CD8-positive, alpha-beta memory T cell (primary cell): ENCODE measurements at places on chromosomes 2 and 18.

- no peaks in the 10 kb centered on the region for H3K36me3 ChIP-seq
- no peak for DNase-seq
- no peak overlapping the region for H3K4me3 ChIP-seq
- H3K27ac ChIP-seq, result no peak overlapping the region
- H3K4me1 ChIP-seq, result peaks cover 19% of the 10 kb centered on the region
Observed at GRCh38 chr18:23882616-23883276, 131.8 kb upstream of the TTC39C start.

GRCh38 chr2:68839260-68839833 is 31.9 kb downstream of the BMP10 start:
- H3K4me1 ChIP-seq, result peaks cover 8% of the 10 kb centered on the region
- no peak overlapping the region for H3K27ac ChIP-seq
- H3K27me3 ChIP-seq, result no peaks in the 10 kb centered on the region

GRCh38 chr2:5978131-5978751 is 286.1 kb downstream of the SOX11 start:
- H3K27ac ChIP-seq, result no peak overlapping the region
- no peaks in the 10 kb centered on the region for H3K4me1 ChIP-seq
- H3K27me3 ChIP-seq, result no peaks in the 10 kb centered on the region

- no peak for DNase-seq
- no peak overlapping the region for H3K27ac ChIP-seq
- no peaks in the 10 kb centered on the region for H3K4me1 ChIP-seq
- no peaks in the 10 kb centered on the region for H3K36me3 ChIP-seq
Observed at GRCh38 chr2:193505620-193506019, 1310.9 kb upstream of the TMEFF2 start.

GRCh38 chr2:203461746-203462145 is 73.4 kb downstream of the RAPH1 start:
- H3K27ac ChIP-seq, result no peak overlapping the region
- no peaks in the 10 kb centered on the region for H3K4me1 ChIP-seq
- H3K4me3 ChIP-seq, result no peak overlapping the region
- no peaks in the 10 kb centered on the region for H3K36me3 ChIP-seq

GRCh38 chr18:63787673-63788072 is 12.5 kb downstream of the SERPINB7 start:
- no peaks in the 10 kb centered on the region for H3K4me1 ChIP-seq
- H3K27me3 ChIP-seq, result no peaks in the 10 kb centered on the region
- DNase-seq, result no peak
- H3K4me3 ChIP-seq, result no peak overlapping the region

DNA sequence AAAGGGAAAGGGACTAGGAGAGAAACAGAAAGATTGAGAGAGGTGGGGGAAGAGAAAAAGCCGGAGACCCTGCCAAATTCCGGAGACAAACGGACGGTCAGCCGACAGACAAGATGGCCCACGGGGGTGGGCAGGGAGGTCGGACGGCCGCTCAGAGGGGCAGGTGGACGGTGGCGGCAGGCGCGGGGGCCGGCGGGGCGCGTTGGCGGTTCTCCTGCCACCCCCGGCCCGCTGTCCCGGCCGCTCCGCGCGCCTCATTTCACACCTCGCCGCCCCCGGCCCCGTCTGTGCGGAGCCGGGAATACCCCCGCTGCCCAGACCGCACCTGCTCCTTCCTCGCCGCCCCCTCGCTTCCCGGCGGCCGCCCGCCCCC is 935 bp downstream of the SLC30A3 start:
- no peaks in the 10 kb centered on the region for H3K36me3 ChIP-seq
- DNase-seq, result no peak
- H3K27me3 ChIP-seq, result peaks cover 44% of the 10 kb centered on the region

DNA sequence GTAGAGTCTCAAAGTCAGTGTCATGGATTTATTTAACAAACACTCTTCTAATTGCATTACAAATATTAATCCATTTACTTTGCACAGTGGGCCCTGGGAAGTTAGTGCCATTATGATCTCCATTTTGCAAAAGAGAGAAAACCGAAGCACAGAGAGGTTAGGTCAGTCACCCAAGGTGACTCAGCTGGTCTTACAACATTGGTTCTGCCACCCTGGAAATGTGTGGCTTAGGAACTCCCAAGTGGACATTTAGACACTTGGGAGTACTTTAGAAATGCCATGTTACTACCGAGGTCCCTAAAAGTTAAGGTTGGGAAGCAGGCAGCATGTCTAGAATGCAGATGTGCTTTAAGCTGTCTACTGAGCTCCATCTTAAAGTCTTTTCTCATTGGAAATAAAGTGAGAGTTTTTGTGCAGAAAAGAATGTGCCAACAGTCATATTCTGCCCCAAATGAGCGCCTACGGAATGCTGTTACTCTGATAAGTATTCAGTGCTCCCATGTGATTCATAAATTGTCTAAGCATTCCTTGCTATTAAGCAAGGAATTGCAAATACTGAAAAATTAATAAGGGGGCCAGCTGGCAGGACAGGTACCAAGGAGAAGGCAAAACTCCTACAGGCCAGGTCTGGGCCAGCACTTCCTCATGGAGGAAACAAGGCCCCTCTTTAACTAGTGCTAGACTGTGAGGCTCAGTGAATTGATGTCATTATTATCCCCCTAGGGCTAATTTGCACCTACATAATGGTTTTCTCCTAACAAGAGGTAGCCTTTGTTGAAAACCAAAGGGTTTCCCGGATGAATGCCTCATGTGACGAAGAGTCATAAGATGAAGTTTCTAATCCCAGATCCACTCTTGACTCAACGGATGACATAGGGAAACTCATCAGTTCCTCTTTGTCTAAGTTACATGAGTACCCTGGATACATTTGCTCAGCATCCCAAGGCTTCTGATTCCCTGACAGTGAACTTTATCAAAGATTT is 16.3 kb downstream of the NRP2 start:
- H3K4me1 ChIP-seq, result no peaks in the 10 kb centered on the region
- H3K4me3 ChIP-seq, result no peak overlapping the region
- no peaks in the 10 kb centered on the region for H3K27me3 ChIP-seq
- no peak overlapping the region for H3K27ac ChIP-seq
- no peaks in the 10 kb centered on the region for H3K36me3 ChIP-seq

DNA sequence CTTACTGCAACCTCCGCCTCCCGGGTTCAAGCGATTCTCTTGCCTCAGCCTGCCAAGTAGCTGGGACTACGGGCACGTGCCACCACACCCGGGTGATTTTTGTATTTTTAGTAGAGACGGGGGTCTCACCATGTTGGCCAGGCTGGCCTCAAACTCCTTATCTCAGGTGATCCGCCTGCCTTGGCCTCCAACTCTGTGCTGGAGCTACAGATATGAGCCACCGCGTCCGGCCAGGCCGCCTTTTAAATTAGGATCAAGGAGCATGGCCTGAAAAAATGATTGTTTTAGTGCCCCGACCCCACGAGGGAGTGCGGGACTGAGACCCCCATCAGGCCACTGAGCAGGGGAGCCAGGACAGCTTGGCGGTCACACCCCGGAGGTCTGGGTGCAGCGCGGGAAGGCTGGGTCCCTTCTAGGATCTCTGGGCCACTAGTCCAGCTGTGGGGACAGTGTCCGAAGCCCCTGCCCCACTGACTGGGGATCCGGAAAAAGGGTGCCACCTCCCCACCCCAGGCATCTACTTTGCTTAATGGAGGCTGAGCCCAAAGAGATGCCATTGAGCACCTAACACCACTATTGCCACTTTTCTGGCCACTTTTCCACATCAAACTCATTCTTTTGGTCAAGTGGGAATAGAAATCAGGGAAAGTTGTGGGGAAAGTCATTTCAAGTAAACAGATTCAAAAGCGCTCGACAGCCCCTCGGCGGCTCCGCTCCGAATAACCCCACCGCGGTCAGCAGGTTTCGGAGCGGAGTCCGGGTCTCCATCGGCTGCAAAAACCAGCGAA is 19.7 kb upstream of the DNMT3A start:
- H3K27me3 ChIP-seq, result no peaks in the 10 kb centered on the region
- H3K4me3 ChIP-seq, result peak overlapping the region; percentile 33
- H3K4me1 ChIP-seq, result peaks cover 16% of the 10 kb centered on the region
- H3K36me3 ChIP-seq, result no peaks in the 10 kb centered on the region

DNA sequence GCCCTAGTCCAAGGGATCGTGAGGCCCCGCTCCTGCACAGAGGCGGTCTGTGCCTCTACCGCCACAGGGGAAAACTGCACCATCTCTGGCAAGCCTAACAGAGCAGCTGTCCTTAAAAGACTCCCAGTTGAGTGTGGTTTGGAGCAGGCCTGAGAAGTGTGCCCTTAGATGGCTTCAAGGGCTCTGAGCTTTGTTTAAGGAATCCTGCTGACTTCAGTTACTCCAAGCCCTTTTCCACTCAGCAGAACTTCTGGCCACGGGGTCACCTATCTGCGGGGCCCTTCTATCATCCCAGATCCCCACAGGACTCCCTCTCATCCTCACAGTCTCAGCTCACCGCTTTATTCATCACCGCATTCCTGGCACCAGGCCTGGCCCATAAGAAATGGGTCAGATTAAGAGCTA is 131.5 kb downstream of the CCDC74A start:
- H3K36me3 ChIP-seq, result no peaks in the 10 kb centered on the region
- H3K27ac ChIP-seq, result no peak overlapping the region
- H3K4me1 ChIP-seq, result no peaks in the 10 kb centered on the region
- no peak for DNase-seq
- H3K4me3 ChIP-seq, result no peak overlapping the region
